ENCODE measurements at places on chromosomes 7 and 10.

DNA sequence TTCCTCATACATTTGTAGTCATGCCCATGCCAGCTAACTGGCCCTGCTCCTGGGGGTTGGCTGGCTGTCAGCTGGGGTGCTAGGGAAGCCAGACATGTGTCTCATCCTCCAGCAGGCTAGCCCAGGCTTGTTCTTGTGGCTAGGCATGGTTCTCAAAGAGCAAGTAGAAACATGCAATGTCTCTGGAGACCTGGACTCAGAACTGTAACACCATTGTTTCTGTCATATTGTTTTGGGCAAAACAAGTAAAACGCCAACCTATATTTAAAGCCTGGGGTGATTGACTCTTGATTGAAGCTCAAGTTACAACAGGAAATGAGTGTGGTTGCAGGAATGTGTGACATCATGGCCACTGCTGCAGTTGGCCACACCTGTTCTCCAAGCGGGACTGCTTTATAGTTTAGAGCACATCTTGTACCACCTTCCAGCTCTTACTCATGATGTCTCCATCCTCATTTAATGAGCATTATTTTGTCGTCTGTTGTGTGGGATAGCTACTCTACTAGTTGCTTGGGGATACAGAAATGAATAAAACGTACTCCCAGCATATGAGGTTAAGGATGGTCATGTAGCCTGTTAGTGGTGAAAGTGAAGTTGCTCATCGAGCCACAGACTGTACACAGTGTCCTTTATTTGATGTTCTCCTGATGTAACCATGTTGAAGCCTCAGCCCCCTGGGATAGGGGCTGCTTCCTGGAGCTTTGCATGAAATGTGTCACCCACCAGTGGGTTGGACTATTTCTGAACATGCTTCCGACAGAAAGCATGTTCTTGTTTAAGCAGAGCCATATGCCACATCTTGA, 168.4 kb downstream of the SORCS3 start:
- peak overlapping the region; percentile 59 for H3K27ac ChIP-seq
- no peaks in the 10 kb centered on the region for H3K36me3 ChIP-seq
- no peak overlapping the region for H3K4me3 ChIP-seq
- no peak for DNase-seq
- peaks cover 12% of the 10 kb centered on the region for H3K4me1 ChIP-seq

DNA sequence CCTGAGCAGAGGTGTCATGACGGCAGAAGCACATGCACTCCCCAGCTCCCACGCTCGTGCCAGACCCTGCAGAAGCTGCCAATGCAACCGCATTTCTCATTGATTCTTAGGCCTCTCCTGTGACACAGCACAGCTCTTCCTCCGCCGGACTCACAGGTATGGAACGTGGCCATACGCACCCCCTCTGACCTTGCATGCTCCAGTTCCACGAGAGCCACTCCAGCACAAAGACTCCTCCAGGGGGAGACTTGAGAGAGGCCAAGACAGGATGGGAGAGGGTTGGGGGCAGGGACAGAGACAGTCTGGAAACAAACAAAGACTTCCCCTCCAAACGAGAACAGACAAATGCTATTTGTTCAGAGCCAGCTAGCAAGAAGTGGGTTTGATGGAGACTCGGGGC, 124.3 kb upstream of the PPP2R2D start:
- DNase-seq, result no peak
- H3K27ac ChIP-seq, result no peak overlapping the region
- no peak overlapping the region for H3K4me3 ChIP-seq
- no peaks in the 10 kb centered on the region for H3K27me3 ChIP-seq
- no peaks in the 10 kb centered on the region for H3K36me3 ChIP-seq
- H3K4me1 ChIP-seq, result no peaks in the 10 kb centered on the region

GRCh38 chr7:12643644-12644043, 43.8 kb upstream of the ARL4A start:
- no peak for DNase-seq
- no peak overlapping the region for H3K27ac ChIP-seq
- H3K4me3 ChIP-seq, result no peak overlapping the region
- no peaks in the 10 kb centered on the region for H3K27me3 ChIP-seq
- no peaks in the 10 kb centered on the region for H3K36me3 ChIP-seq

- no peaks in the 10 kb centered on the region for H3K4me1 ChIP-seq
- DNase-seq, result no peak
- no peak overlapping the region for H3K4me3 ChIP-seq
- no peak overlapping the region for H3K27ac ChIP-seq
- H3K36me3 ChIP-seq, result no peaks in the 10 kb centered on the region
These were observed 15.1 kb upstream of the NUDCD3 start for GRCh38 chr7:44505595-44505994.

GRCh38 chr7:91082852-91083495, 181.3 kb upstream of the FZD1 start:
- no peak overlapping the region for H3K4me3 ChIP-seq
- H3K27ac ChIP-seq, result no peak overlapping the region
- peaks cover 2% of the 10 kb centered on the region for H3K36me3 ChIP-seq
- no peaks in the 10 kb centered on the region for H3K27me3 ChIP-seq

DNA sequence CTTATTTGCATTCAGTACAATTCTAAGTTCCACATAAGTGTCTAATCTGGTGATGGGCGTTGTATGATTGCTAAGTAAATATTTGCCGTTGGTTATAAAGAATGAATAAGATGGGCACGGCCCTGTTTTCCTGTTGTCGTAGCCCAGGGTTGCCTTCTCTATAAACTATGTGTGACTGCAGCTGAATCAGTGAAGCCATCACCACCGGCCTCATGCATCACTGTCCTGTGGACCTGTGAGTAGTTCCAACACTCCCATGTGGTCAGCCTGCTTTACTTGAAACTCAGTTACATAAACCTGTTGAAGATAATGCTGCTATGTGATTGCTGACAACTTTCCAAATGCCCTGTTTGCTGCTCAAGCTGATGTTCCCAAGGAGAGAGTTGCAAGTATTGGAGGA, 21.6 kb upstream of the KLF6 start:
- no peaks in the 10 kb centered on the region for H3K36me3 ChIP-seq
- peak; percentile 75 for DNase-seq
- H3K4me1 ChIP-seq, result peaks cover 30% of the 10 kb centered on the region

DNA sequence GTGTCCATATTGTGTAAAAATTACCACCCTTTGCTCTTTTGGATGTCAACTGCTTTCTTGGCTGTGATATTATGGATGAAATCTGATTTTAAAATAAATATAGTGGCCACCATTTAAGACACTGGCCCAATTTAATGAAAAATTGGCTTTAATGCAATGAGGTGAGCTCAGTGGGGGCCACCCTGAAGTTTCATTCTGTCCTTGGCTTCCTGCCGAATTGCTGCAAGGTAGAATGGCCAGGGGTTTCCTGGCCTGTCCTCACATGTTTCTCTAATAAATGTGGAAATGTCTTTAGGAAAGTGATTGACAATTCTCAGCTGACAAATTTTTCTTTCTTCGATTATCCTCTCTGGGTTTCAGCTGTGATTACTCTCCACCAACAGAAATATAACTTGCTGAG, 36.0 kb downstream of the DYNC1I1 start:
- H3K27me3 ChIP-seq, result no peaks in the 10 kb centered on the region
- H3K36me3 ChIP-seq, result no peaks in the 10 kb centered on the region
- no peak for DNase-seq

GRCh38 chr10:63390521-63390920, 75.3 kb downstream of the JMJD1C start:
- H3K4me3 ChIP-seq, result no peak overlapping the region
- H3K4me1 ChIP-seq, result no peaks in the 10 kb centered on the region
- DNase-seq, result no peak
- no peaks in the 10 kb centered on the region for H3K36me3 ChIP-seq
- no peak overlapping the region for H3K27ac ChIP-seq

- peaks cover 66% of the 10 kb centered on the region for H3K36me3 ChIP-seq
- no peaks in the 10 kb centered on the region for H3K27me3 ChIP-seq
- H3K27ac ChIP-seq, result peak overlapping the region; percentile 21
- H3K4me1 ChIP-seq, result peaks cover 17% of the 10 kb centered on the region
These were observed 14.5 kb downstream of the AKR1B1 start for GRCh38 chr7:134444198-134444960.

GRCh38 chr7:2853147-2853546, 9.0 kb upstream of the GNA12 start:
- no peaks in the 10 kb centered on the region for H3K36me3 ChIP-seq
- peaks cover 6% of the 10 kb centered on the region for H3K4me1 ChIP-seq
- no peak overlapping the region for H3K27ac ChIP-seq
- no peak overlapping the region for H3K4me3 ChIP-seq

DNA sequence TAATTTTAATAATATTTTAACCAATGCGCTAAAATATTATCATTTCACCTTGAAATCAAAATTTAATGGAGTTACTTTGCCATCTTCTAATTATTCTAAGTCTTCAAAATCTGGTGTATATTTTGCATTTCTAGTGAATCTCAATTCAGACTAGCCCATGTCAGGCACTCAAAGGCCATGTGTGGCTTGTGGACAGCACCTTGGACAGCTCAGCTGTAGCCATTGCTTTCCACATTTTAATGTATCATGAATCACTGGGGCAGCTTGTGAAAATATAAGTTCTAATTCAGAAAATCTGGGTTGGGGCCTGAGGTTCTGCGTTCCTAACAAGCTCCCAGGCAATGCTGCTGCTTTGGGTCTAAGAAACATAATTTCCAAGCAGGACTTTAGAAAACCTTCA, 57.2 kb downstream of the MGAM2 start:
- no peaks in the 10 kb centered on the region for H3K4me1 ChIP-seq
- no peaks in the 10 kb centered on the region for H3K36me3 ChIP-seq

DNA sequence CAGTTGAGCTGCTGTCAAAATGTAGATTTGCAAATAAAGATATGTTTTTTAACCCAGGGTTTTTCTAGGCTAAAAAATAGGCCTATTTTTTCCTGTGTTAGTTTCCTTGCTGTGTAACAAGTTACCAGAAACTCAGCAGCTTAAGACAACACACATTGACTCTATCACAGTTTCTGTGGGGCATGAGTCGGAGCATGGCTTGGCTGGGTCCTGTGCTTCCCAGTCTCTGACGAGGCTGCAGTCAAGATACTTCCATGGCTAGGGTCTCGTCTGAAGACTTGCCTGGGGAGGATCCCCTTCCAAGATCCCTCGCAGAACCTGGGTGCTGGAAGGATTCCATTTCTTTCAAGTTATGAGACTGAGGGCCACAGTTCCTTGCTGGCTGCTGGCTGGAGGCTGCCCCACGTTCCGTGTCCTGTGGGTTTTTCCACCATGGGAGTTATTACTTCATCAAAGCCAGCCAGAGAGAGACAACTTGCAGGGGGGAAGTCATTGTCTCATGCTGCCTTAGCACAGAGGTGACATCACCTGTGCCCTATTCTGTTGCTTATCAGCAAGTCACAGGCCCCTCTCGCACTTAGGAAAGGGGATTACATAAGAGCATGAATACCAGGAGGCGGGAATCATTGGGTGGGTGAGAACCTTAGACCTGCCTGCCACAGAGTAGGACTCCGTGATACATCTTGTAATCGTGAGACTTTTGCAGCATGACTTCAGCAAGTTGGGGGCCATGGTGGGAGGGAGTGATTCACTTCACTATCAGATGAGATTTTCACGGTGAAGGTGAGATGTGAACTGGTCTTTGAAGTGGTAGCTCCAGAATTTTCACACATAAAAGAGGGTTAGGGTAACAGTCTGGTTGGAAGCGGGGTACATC, 77.9 kb downstream of the CCNY start:
- DNase-seq, result peak; percentile 6
- H3K4me1 ChIP-seq, result peaks cover 31% of the 10 kb centered on the region
- no peak overlapping the region for H3K4me3 ChIP-seq

- H3K4me3 ChIP-seq, result no peak overlapping the region
- H3K36me3 ChIP-seq, result no peaks in the 10 kb centered on the region
- no peak overlapping the region for H3K27ac ChIP-seq
- no peaks in the 10 kb centered on the region for H3K4me1 ChIP-seq
- DNase-seq, result no peak
These were observed 22.4 kb downstream of the CDH23 start for GRCh38 chr10:71419002-71419540.

GRCh38 chr7:50835156-50835555, 52.5 kb upstream of the GRB10 start:
- H3K4me3 ChIP-seq, result no peak overlapping the region
- H3K27me3 ChIP-seq, result no peaks in the 10 kb centered on the region

DNA sequence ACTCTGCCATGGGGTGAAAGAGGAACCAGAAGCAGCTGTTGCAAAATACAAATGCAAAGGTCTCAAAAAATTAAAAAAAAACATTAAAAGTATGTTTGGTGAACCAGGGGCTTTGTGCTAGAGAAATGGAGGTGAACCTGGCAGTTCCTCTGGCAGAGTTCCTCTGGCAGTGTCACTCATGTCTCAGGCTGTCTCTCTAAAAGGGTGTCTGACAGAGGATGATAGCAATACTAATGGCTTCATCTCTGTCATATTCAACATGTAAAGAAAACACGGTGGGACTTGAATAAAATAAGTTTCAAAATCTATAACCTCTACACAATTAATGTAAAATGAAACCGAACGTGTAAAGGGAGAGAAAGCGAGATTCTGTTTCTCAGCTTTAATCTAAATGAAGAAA, 375.7 kb upstream of the VWC2 start:
- no peak overlapping the region for H3K27ac ChIP-seq
- H3K36me3 ChIP-seq, result no peaks in the 10 kb centered on the region
- DNase-seq, result no peak
- no peak overlapping the region for H3K4me3 ChIP-seq
- H3K4me1 ChIP-seq, result peaks cover 7% of the 10 kb centered on the region
- no peaks in the 10 kb centered on the region for H3K27me3 ChIP-seq

DNA sequence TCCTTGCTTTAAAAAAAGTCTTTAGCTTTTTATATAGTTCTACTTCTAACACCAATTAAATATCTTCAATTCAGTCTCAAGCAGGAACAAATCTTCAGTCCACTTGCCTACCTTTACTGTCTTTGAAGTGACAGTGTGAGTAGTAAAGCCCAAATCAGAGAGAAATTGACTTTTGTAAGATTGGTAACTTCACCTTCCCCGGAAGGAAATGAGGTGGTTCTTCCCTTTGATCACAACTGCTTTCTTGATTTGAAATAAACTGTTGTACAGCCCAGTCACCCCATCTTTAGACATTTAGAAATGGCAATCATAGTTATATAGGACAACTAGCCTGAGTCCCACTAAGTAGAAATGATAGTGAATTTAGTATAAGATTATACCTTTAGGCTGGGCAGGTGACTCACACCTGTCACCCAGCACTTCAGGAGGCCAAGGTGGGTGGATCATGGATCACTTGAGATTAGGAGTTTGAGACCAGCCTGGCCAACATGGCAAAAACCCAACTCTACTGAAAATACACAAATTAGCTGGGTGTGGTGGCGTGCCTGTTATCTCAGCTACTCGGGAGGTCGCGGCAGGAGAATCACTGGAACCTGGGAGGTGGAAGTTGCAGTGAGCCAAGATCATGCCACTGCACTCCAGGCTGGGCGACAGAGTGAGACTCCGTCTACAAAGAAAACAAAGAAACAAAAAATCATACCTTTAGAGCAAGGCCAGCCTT, 4.7 kb downstream of the FAS start:
- H3K4me1 ChIP-seq, result no peaks in the 10 kb centered on the region
- DNase-seq, result no peak
- H3K27me3 ChIP-seq, result peaks cover 11% of the 10 kb centered on the region
- H3K27ac ChIP-seq, result no peak overlapping the region
- H3K36me3 ChIP-seq, result no peaks in the 10 kb centered on the region

- no peak overlapping the region for H3K4me3 ChIP-seq
- no peak for DNase-seq
- peaks cover 3% of the 10 kb centered on the region for H3K4me1 ChIP-seq
- no peak overlapping the region for H3K27ac ChIP-seq
These were observed 312.4 kb downstream of the KCNMA1 start for GRCh38 chr10:77325233-77325537.

All from trophoblast cell (in vitro differentiated cells and primary cell).